ENCODE measurements at places on chromosomes 6 and 20.

GRCh38 chr20:2750491-2751251 lies 49.8 kb downstream of the CPXM1 start:
- peak; percentile 68 for DNase-seq

DNA sequence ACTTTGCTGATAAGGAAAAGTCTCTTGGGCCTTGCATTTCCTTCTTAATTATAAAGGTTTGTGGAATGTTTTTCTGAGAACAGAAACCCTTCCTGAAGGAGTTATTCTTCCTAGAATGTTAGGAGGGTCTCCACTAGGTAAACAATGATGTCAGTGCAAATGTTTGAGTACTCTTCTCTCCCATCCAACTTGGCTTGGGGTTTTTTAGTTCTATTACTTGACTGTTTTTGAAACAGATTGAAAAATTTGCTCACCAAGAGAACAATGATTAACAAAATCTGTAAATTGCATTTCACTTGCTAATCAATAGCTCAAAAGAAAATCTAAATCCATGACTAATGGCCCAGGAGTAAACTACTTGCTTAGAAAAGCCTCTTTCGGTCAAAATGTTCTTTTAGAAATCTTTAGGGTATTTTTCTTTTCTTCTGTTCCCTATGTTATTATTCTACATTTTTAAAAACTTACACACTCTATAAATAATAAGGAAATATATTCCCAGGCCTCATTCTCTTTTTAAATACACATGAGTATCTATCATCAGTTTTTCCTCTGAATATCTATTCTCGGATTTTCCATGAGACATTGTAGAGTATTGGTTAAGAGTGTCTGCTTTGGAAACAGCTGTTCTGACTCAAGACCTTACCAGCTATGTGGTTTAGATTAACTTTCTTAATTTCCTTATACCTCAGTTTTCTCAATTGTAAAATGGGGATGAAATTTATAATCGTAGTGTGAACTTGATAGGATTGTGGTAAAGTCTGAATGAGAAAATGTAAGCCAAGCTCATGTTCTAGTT lies 234.2 kb upstream of the CITED2 start:
- peak; percentile 64 for DNase-seq

DNA sequence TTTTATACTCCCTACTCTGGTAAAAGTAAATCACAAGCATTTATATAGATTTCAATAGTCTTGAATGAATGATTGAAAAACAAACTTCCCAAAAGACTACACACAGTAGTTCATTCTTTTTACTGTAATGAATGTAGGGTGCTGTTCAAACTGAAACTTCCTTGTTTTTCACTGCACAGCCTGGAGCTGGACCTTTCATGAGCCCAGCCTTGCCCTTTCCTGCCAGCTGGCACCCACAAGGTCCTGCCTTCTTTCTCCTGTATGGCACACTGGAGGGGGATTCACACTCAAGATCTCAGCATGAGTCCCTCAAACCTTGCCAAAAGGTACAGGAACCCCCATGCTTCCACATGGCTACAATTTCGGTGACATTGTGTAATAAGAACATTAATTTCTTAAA lies 50.9 kb downstream of the COL12A1 start:
- DNase-seq = no peak

DNA sequence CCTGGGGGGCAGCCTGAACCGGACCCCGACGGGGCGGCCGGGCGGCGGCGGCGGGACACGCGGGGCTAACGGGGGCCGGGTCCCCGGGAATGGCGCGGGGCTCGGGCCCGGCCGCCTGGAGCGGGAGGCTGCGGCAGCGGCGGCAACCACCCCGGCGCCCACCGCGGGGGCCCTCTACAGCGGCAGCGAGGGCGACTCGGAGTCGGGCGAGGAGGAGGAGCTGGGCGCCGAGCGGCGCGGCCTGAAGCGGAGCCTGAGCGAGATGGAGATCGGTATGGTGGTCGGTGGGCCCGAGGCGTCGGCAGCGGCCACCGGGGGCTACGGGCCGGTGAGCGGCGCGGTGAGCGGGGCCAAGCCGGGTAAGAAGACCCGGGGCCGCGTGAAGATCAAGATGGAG lies 636 bp downstream of the SRF start:
- DNase-seq = peak; percentile 12

DNA sequence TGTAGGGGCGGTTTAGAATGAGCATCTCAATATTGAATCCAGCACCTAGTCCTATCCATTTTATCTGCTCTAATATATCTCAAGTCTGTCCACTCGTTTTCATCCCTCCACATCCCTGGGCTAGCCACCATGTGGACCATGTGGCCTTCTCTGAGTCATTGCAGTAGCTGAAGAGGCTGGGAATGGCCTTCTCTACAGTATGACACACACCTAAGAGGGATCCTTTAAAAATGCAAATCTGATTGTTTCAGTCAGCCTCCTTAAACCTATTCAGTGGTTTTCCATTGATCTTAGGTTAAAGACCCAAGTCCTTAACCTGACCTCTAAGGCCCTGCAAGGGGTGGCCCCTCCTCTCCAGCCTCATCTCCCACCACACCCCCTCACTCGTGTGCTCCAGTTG lies 9.4 kb downstream of the RING1 start:
- no peak for DNase-seq

DNA sequence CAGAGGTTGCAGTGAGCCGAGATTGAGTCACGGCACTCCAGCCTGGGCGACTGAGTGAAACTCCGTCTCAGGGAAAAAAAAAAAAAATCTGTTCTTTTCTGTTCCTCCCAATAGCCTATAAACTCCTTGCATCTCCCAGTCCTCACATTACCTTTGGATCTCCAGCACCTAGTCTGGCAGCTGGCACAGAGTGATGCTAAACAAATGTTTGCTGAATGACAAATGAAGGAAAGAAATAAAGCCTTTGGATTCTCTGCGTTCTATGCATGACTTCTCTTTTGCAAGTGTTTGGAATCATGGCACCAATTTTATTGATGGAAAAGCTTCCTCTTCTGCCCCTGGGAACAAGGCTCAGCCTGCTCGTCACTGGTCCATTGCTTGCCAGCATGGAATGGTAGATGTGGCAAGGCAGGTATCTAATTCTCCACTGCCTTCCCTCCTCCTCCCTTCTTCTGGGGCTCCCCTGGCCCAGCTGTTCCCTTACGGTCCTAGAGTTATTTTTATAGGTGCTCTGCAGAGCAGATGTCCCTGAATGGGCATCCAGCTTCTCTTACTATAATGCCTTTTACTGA lies 53.6 kb upstream of the FYN start:
- no peak for DNase-seq

DNA sequence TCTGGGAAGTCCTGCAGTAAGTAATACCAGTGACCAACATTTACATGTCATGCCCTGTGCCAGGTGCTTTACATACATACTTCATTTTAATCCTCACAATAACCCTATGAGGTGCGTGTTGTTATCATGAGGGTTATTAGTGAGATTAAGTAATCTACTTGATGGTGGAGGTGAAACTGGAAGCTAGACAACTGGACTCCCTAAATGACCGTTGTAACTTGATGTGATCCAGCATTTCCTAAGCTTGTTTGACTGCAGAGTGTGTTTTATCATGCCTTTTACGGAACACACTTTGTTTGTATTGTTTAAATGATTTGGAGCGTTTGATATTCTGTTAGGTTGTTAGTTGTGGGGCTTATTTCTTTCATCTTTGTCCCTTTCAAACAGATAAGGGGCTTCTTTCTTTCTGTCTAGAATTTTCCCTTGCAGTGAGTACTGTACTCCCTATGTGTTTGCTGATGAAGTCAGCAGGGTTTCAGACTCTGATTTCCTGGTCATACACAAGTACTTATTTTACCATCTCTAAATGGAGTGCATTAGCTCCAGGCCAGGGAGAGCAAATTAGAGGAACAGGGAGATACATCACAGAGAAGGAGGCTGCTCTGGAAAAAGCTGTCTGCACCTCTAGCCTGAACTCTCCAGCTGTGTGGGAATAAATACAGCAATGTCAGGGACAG lies 29.7 kb downstream of the CHMP4B start:
- no peak for DNase-seq

- no peak for DNase-seq
These were observed 82.8 kb downstream of the COL9A1 start for GRCh38 chr6:70219943-70220613.

DNA sequence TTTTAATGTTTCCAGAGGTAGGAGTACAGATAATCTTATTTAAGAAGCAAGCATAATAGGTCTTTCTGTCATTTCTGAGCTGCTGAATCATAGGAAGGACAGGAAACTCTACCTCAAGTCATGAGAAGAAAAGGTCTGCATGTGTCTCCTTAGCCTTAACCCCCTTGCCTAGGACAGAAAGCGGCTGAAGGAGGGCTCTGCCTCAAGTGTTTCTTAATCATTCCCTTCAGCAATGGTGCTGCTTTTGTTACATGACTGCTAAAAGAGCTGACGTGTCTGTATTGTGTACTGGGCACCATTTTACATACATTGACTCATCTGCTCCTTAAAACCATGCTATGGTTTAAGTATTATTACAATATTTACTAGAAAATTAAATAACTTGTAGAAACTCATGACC lies 564.0 kb upstream of the AGPAT4 start:
- no peak for DNase-seq

DNA sequence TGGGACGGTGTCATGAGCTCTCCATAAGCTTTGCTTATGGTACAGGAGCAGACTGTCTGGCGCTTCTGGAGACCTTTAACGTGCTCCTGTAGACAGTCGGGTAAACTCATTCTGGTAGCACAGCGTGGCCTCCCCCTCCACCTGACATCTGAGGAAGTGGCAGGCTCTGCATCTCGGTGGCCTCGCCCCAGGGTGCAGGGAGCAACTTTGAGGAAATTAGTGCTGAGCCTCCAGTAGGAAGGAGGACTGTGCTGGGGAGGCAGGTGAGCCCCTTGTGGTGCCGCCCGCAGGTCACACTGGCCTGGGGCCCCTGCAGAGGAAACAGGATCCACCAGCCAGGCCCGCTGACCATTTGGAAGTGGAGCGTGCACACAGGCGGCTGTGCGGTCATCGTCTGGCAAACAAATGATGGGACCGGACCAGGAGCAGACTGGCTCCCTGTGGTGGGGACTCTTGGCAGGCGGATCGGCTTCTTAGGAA lies 57.9 kb downstream of the SYNJ2 start:
- peak; percentile 64 for DNase-seq

DNA sequence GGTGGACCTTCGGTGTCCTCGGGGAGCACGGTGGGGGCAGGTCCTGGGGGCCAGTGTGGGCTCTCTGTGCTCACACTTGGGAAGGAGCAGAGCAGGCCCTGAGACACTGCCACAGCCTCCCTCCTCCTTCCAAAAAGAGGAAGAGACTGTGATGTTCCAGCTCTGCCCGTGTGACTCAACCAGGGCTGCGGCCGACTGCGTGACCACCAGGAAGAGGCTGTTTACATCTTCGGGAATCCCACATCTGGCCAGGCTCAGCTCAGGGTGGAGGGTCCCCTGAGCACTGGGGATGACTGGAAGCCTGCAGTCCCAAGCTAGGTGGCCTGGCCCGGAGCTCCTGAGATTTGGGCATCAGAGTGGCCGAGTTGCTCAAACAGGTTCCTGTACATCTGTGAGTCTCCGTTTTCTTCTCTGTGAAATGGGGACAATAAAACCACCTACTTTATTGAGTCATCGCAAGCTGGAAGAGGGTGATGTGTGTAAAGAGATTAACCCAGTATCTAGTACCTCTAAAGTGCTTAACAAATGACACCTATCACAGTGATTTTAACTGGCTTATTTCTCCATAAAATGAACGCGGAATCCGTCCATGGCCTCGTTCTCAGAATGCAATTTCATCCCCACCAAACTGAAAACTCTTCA lies 242.1 kb downstream of the DLL1 start:
- DNase-seq = no peak

Data from iris pigment epithelial cell (primary cell).